ENCODE measurements at places on chromosomes 7 and 10.
A peak's percentile ranks its signal among the peaks of the same experiment; 100 is the strongest.

DNA sequence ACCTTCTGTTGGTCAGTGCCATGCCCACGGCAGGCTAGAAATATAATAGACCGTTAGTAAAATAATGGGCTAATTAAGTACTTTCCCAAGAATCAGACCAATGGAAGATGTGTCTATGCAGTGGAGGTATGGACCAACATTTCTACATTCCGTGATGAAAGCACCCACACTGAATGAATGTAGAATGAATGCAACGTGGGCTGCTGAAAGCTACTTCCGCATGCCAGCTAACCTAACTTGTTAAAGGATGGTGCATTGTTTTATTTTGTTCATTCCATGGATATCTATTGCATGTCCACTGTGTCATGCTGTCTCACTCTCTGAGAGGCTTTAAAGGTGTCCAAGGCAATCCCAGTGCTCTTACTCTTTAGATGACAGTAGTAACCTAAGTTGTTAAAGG is 112.9 kb upstream of the CAV2 start:
- DNase-seq, result no peak

DNA sequence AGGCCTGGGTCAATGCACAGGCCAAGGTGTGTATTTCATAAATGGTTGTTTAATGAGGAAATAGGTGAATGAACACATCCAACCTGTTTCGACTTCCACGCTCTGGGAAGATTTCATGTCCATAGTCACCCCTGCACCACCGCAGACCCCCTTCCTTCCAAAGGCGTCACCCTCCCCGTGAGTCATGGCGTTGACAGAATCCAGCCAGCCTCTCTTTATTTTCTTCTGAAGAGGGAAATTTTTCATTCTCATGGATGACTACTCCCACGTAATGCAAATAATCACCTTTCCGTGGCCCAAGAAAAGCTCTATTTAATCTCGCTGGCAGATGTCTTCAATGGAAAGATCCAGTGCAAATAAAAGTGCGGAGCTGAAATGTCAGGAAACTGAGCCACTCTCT is 75.3 kb upstream of the FOXK1 start:
- no peak for DNase-seq

DNA sequence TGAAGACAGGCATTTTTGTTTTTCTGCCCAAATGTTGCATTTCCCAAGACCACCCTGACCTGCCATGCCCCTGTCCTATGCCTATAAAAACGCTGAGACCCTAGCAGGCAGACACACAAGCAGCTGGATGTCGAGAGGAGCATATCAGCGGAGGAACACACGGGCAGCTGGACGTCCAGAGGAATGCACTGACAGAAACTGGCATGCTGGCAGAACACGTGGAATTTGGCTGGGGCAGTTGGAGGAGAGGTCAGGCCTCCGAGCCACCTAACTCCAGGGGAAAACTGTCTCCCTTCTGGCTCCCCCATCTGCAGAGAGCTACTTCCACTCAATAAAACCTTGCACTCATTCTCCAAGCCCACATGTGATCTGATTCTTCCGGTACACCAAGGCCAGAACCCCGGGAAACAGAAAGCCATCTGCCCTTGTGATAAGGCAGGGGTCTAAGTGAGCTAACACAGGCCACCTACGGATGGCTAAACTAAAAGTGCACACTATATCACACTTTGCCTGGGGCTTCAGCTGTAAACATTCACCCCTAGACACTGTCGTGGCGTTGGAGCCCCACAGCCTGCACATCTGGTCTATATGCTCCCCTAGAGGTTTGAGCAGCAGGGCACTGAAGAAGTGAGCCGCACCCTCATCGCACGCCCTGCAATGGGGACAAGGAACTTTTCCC is 10.0 kb upstream of the CDHR3 start:
- no peak for DNase-seq

- DNase-seq, result no peak
These were observed 80.8 kb downstream of the ZNF92 start for GRCh38 chr7:65454469-65454868.

GRCh38 chr10:120458432-120458831 is 1.4 kb downstream of the PLPP4 start:
- DNase-seq, result no peak

- no peak for DNase-seq
These were observed 186.7 kb upstream of the SHH start for GRCh38 chr7:155998766-155999630.

DNA sequence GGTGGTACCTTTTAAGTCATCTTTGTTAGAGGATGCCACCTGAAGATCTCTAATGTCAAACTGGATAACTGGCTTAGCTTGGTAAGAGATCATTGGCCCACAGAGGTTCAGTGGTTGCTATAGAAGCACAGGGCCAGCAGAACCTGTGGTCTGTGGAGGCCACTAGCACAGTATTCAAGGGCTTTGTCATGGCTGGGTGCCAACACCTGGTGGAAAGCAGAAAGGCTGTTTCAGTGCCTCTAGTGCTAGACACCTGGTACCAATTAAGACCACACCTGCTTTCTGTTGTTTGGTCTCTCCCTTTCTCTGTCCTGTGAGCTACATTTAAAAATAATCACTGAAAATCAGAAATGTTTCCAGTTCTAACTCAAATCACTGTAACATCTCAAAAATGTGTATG is 10.0 kb upstream of the PCGF5 start:
- no peak for DNase-seq

- no peak for DNase-seq
These were observed 227.8 kb downstream of the TNS3 start for GRCh38 chr7:47354071-47354470.

- no peak for DNase-seq
These were observed 12.8 kb upstream of the LBX1 start for GRCh38 chr10:101241840-101242707.

- DNase-seq, result no peak
These were observed 28.5 kb downstream of the CHCHD3 start for GRCh38 chr7:133053321-133053891.

- no peak for DNase-seq
These were observed 30.4 kb downstream of the A1CF start for GRCh38 chr10:50855015-50855414.

DNA sequence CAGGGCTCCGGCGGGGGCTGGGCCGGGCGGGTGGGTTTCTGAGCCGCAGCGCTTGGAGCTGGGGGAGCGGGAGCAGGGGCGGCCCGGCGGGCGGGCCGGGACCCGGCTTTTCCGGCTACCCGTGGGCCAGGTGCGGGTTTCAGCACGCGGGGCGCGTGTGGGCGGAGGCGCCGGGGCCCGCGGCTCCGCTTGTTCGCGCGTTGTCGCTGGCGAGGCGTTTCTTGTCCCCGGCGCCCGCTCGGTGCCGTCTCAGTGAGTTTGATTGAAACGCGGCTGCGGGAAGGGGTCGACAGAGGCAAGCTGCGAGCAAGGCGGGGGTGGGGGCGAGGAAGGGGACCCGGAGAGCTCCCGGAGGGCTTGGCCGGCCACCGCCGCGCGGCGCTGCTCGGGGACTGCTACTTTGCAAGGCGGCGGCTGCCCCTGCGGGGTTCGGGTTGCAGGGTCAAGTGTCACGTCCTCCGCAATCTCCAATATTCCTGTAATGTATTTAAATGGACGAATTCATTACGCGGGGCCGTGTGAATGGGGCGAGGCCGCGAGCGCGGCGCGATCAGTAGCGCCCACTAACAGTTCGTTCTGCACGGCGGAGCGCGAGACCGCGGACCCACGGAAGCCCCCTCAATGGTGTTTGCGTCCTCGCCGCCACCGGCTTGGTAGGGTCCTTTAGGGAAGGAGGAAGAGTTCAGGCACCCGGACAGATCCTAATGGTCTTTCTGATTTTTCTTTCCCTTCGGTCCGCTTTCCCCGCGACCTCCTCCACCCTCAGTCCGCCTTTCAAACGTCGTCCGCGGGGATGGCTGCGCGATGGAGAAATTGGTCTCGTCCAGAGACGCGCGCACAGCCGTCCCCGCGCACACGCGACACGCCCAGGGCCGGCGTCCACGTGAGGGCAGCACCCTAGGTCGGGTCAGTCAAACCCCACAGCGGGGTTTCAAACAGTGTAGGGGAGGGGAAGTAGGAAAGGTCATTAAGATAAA is 76.9 kb downstream of the INSIG1 start:
- no peak for DNase-seq

DNA sequence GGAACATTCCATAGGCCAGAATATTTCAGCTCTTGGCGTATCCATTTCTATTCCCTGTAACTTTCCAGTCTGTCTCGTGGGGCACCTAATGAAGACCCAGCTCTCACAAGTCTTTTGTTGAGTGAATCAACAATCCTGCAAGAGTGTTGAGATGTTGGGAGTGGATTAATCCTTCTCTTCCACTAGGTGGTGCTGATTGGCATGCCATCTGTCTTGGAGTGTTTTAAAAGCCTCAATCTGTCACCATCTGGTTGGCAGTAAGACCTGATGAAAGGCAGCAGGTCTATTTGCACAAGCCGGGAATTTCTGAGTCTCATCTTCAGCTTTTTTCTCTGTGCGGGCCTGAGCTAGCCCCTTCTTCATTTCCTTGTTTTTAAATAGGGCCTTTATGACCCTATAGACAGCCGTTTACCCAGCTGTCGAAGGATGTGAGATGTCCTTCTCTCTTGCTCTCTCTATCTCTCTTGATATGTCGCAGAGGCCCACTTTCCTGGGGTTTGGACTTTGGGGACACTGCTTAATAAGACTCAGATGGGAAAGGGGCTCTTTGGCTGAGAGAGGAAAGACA is 180.5 kb downstream of the ZNF365 start:
- DNase-seq, result peak; percentile 94

GRCh38 chr10:73937333-73938043 is 26.6 kb downstream of the PLAU start:
- DNase-seq, result no peak

DNA sequence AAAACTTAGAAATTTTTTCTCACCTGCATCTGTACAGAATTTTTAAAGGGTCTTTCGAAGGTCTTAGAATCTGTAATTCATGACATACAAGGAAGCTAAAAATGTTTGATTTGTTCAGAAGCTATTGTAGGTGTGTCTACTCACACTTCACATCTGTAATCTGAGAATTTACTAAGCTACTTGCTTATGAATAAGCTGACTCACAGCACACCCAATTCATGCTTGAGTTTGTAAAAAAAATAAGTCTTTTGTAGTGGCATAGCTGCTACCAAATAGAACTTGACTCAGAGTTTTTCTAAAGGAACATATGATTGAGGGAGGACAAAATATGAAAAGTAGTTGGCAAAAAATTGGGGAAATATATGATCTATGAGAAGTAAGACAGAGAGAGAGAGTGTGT is 12.7 kb upstream of the AGR2 start:
- no peak for DNase-seq

GRCh38 chr7:127766831-127767459 is 115.0 kb downstream of the SND1 start:
- no peak for DNase-seq

- no peak for DNase-seq
These were observed 86.3 kb upstream of the VIPR2 start for GRCh38 chr7:159231017-159231416.

DNA sequence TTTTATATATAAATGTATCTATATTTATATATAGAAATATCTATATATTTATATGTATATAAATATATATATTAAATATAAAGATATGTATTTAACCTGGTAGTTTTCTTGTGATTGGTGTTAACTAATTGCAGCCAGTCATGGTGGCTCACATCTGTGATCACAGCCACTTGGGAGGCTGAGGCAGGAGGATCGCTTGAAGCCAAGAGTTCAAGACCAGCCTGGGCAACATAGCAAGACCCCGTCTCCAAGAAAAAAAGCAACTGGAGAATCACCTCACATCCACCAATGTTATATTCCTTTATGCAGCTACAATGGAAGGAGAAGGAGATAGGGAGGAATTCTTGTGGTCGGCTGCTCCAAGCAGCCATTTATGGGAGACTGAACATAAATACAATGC is 224.9 kb downstream of the BAMBI start:
- no peak for DNase-seq

- DNase-seq, result no peak
These were observed 56.7 kb downstream of the EGFR start for GRCh38 chr7:55075464-55076021.

GRCh38 chr10:75672842-75673241 is 241.4 kb downstream of the LRMDA start:
- no peak for DNase-seq

- no peak for DNase-seq
These were observed 76.2 kb upstream of the ICA1 start for GRCh38 chr7:8338206-8338605.

DNA sequence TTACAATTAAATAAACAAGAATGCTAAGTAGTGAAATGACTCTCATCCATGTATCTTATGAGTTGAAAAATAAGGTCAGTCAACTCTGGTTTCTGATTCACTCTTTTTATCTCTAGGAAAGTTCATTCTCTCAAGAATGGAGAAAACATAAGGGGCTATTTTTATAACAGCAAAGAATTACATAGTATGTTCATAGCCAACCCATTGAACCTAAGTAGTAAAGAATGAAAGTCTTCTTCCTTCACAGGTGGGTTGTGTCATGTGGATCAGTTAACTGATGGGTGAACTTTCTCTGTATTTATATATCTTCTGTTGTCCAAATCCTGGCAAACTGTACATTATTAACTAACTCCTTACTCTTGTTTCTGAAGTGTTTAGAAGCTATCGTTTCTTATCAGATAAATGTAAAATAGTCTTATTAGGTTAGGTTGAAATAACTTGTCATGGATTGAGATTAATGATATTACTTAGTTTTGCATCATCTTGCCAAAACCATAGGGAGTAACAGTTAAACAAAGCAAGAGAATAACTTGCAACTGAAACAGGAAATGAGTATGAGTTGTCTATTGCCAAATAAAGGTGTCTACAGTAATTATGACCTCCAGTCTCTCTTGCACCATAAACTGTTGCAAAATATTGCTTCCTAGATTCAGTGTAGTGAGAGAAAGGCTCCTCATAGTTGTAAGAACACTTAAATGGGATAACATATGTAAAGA is 86.8 kb downstream of the ANKRD7 start:
- DNase-seq, result no peak

- peak; percentile 38 for DNase-seq
These were observed 599.2 kb upstream of the PCDH15 start for GRCh38 chr10:55400075-55400849.

GRCh38 chr7:69553190-69553589 is 45.1 kb upstream of the AUTS2 start:
- DNase-seq, result no peak

- DNase-seq, result no peak
These were observed 303.4 kb downstream of the GFRA1 start for GRCh38 chr10:115969591-115969990.

- peak; percentile 19 for DNase-seq
These were observed 477.7 kb downstream of the TNS3 start for GRCh38 chr7:47104206-47104549.

GRCh38 chr7:24764972-24765744 is 7.9 kb upstream of the GSDME start:
- DNase-seq, result no peak

- DNase-seq, result no peak
These were observed 136.2 kb upstream of the FZD8 start for GRCh38 chr10:35778306-35778705.

- no peak for DNase-seq
These were observed 107.3 kb downstream of the ZMIZ1 start for GRCh38 chr10:79176052-79176501.

DNA sequence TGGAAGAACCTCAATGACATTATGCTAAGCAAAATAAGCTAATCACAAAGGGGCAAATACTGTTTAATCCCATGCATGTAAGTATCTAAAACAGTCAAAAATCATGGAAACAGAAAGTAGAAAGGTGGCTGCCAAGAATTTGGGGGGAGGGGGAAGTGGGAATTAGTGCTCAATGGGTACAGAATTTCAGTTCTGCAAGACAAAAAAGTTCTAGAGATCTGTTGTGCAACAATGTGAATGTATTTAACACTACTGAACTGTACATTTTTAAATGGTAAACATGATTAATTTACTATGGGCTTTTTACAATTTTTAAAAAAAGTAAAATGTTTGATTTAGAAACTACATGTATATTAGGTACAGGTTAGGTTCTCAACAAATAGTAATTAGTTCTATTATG is 11.9 kb downstream of the EZH2 start:
- DNase-seq, result no peak

- no peak for DNase-seq
These were observed 669.8 kb downstream of the SUGCT start for GRCh38 chr7:40804477-40805215.

Measured in mesendoderm (in vitro differentiated cells).